ENCODE measurements at places on chromosomes 1 and 21.

- DNase-seq: no peak
Observed at GRCh38 chr21:33951276-33952178, 35.9 kb upstream of the ATP5PO start.

DNA sequence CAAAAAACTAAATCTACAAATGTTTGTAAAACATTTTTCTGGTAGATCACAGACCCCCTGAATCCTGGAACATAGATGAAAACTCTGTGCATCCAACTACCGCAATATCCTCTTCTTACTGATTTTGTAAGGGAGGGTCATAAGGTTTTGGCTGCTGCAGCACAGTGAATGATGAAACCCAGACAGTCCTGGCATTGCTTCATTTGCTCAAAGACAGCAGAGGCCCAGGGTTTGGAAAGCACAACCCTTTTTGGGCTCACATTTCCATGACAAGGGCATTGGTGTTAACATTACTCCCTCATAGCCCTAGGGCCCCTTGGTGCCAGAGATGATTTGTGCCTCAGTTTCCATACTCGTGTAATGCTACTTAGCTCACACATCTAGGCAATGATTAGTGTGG, 51.2 kb downstream of the PLXNA2 start:
- no peak for DNase-seq

- no peak for DNase-seq
Observed at GRCh38 chr1:82158981-82159380, 358.2 kb downstream of the ADGRL2 start.

- DNase-seq: no peak
Observed at GRCh38 chr1:226653311-226653921, 85.7 kb downstream of the ITPKB start.

DNA sequence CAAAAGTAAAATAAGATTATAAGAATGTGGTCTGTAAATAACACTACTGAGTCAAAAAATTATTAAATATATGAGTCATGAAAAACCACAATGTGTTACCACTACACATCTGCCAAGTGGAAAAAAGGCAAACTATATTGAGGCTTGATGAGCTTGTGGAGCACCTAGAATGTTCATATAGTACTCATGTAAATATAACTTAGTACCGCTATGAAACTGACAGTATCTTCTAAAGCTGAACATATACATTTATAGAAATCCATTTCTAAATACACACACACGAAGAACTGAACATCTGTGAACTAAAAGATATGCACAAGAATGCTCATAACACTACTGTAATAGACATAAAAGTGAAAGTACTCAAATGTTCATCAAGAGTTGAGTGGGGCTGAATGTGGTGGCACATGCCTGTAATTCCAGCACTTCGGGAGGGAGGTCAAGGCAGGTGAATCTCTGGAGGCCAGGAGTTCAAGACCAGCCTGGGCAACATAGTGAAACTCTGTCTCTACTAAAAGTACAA, 18.5 kb upstream of the GBP3 start:
- DNase-seq: no peak

- no peak for DNase-seq
Observed at GRCh38 chr21:28627261-28627660, 365.4 kb downstream of the LTN1 start.

DNA sequence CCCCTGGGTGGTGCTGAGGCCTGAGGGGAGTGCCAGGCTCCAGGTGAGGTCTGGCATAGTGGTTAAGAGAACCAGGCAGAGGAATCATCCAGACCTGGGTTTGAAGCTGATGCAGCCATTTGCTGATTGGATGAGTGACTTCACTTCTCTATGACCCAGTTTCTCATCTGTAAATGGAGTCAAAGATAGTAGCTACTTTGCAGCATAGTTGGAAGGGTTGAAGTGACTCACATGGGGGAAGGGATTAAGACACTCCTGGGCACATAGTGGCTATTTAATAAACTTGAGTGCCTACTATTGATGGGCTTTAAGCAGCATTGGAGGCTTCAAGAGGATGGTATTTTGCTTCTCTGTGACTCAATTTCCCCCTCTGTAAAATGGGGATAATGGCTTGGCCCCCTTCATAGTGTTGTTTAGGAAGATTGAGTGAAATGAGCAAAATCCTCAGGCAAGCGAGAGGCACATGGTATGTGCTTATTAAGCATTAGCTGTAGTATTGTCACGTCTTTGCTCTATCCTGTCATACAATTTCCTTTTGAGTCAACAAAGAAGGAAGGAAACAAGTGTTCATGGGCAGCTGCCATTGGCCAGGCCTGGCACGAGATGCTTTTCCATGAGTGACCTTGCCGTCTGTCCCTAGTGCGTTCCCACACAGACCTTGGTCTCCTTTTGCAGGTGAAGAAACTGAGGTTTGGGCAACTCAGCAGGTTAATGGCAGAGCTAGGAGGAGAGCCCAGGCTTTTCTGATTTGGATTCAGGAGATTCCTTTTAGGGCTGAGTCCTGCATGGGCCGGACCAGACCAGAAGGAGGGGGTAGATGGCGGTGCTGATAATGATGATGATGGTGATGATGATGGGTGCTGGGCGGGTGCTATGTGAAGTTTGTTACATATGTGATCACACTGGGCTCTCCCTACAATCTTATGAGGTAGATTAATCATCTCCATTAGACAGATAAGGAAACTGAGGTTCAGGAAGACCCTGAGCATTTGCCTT, 131.1 kb upstream of the WNT4 start:
- no peak for DNase-seq

DNA sequence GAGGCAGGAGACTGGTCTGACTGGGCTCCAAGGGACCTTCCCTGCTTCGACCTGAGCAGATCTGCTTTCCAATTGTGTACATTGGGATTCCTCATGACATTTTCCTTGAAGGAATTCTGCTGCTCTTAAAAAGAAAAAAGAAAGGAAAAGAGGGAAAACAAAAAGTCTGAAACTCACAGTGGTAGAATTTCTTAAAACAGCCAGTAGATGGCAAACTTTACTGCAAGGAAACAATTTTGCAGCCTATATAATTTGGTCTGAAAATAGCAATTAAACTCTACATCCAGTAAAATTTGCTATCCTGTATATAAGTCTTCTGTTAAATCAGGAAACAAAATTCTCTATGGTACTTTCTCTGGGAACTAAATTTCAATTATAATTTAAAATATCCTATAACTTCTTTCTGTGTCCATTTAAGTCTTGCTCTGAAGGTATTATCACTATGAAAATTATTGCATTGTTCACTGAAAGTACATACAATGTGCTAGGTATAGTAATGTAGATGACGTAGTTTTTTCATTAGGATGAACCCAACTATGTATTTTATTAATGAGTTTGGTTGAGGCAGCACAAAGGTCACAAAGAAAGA, 59.8 kb downstream of the CRB1 start:
- DNase-seq: no peak

DNA sequence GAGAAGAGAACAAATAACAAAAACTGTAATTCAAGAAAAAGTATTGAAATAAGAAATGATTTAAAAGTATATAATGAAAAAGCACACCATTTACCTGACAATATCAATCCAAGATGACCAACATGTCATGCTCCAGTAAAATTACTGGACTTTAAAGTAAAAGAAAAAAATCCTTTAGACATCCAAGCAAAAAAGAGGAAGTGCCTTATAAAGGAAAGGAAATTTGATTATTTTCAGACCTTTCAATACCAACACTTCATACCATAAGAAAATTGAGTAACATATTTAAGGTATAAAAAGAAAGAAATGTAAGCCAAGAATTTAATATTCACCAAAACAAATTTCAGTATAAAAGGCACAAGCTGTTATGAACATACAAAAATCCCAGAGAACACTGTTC, 46.2 kb upstream of the SSX2IP start:
- no peak for DNase-seq

- DNase-seq: peak; percentile 61
Observed at GRCh38 chr1:56576880-56577405, 2.4 kb downstream of the PLPP3 start.

DNA sequence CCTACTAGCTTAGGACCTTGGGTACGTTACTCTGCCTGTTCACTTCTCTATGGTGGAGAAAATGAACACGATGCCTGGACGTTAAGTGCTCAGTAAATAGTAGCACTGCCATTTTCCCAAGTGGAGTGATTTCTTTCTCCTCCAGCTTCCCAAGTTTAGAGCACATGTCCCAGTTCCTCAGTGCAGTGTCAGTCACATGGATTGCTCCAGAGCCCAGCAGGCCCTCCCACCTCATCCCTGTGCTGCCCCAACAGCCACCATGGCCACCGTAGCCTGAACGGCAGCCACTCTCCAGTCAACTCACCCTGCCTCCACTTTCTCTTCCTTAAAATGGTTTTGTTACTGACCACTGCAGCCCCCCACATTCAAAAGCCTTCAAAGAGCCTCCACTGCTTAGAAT, 8.5 kb downstream of the STMN1 start:
- no peak for DNase-seq

GRCh38 chr1:43557744-43558245, 27.1 kb downstream of the PTPRF start:
- DNase-seq: peak; percentile 21

GRCh38 chr1:207744000-207744534, 7.8 kb upstream of the CD46 start:
- no peak for DNase-seq

- DNase-seq: no peak
Observed at GRCh38 chr1:182568647-182569284, 20.3 kb downstream of the RNASEL start.

DNA sequence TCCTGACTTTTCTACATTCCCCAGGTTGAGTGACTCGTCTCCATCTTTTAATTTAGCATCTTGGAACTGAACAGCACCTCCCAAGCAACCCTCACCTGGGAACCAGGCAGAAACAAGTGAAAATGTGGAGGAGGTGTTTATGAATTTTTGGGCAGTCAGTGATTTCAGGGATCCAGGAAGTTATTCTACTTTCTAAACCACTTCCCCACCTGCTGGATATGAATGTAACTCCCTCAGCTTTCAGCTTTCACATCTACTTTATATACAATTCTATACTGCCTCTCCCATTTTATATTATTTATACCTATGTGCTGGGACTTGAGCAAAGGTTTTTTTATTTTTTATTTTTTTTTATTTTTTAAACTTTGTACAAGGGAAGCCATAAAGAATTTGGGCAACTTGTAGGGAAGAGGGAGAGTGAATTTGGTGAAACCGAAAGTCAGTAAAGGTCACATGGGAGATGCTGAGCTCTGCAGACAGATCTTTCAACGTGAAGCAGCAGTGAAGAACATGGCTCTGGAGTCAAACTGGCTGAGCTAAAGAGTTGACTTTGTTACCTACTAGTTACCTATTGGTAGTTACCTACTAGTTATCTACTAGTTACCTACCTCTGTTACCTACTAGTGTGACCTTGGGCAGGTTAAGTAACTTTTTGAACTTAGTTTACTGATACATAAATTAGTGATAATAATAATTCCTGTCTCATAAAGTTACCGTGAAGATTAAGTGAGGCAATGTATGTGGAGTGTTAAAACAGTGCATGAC, 45.5 kb downstream of the DDR2 start:
- no peak for DNase-seq

DNA sequence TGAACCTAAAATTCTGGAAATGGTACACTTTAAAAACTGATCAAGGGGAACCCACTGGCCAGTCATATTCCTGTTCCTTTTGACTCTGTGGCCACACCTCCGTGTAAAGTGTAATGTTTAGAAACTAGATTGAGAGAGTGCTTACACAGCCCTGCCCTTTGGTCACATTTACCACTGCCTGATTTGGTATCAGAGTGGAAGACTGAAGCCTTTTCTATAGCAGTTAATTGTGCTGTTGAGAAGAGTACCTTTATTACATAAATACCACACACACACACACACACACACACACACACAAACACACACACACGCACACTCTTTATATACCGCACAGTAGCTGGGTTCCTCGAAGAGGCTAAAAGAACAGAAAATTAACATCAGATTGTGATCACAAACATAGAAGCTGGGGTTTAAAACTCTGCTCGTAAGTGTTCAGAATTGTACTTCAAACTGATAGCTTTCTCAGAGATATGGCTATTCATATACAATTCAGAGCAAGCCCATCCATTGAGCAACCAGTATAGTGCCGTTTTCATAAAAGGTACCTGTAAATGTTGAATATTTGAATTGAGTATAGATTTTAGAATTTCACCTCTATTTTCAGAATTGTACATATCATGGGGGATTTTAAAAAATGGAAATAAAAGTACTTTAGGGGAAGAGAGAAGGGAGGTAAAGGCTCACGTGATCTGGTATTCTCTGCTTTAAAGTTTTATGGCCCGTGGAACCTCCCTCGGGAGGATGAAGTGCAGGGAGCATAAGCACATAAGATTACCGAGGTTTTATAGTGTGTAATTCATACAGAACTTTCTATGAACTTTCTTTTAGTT, 37.5 kb downstream of the CAMTA1 start:
- DNase-seq: peak; percentile 66

- peak; percentile 87 for DNase-seq
Observed at GRCh38 chr1:23868557-23869016, 497 bp upstream of the FUCA1 start.

GRCh38 chr1:210882414-210883221, 251.3 kb downstream of the KCNH1 start:
- DNase-seq: no peak

GRCh38 chr1:220791285-220791684, 4.6 kb downstream of the MTARC1 start:
- peak; percentile 37 for DNase-seq
